Stimulated activated CD4-positive, alpha-beta T cell treated with anti-CD3 and anti-CD28 coated beads, Interleukin-12 subunit alpha, Interleukin-12 subunit beta, amount 100 ng/mL, for 24 hours (primary cell): ENCODE measurements at places on chromosomes 7 and 10.

- no peak for DNase-seq
Measured at GRCh38 chr7:31432176-31432575, 81.7 kb upstream of the ITPRID1 start.

- DNase-seq, result no peak
Measured at GRCh38 chr7:74479961-74480829, 26.5 kb downstream of the GTF2IRD1 start.

- no peak for DNase-seq
Measured at GRCh38 chr7:67518580-67518979, 521.9 kb downstream of the TYW1 start.

DNA sequence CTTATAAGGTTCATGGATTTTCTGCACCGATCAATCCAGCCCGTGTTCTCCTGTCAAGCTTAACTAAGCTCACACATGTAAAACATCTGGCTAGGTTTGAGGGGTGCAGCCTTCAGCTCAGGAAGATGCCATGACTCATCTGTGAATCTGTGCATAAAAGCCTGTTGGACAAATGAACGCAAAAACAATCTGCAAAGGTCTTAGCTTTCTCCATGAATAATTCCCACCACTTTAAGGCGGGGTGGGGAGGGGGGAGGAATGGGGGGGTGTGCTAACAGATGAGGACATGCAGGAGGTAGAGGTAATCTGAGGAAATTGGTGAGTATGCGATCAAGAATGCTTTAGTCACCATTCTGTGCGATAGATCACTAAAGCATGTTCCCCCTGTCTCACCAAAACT is 4.8 kb downstream of the DOCK4 start:
- DNase-seq, result no peak

DNA sequence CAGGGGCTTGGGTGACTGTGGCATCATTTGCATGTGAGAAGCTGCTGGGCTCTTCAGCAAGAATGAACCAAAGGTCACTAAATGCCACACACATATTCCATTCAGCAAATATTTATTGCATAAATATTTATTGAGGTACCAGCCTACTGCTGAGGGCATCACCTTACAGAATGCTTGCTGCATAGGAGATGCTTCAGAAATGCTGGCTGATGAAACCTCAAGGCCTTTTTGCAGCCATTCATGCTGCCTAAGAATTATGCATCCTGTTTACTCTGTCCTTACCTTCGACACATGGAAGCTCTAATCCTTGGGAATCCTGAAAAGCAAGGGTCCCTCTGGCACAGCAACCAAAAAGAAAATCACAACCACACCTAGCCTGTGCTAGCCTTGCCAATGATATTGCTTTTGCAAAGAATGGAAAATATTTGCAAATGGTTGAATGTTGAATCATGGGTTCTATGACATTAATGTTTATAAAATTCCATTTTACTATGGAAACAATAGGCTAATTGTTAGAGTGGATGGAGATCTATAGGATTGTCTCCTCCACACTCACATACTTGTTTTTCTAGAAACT is 79.6 kb downstream of the PCGF5 start:
- DNase-seq, result no peak

DNA sequence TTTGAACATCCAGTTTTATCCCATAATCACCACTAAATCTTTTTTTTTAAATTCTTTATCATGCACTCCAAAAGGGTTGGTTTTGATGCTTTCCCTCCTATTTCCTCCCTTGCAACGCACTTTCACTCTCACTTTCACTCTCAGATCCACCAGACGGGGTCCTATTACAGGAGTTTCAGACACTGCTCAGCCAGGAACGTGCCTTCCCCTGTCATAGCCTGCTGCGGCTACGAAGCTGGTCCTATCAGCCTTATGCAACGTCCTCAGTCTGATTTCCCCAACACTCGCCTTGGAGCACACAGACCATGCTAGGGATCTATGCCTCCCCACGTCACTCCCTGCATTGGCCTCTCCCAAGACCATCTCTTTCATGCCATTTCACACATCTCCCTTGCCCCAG is 23.4 kb downstream of the ZPBP start:
- no peak for DNase-seq

GRCh38 chr7:141788296-141788695 is 1.7 kb upstream of the TAS2R5 start:
- DNase-seq, result no peak

DNA sequence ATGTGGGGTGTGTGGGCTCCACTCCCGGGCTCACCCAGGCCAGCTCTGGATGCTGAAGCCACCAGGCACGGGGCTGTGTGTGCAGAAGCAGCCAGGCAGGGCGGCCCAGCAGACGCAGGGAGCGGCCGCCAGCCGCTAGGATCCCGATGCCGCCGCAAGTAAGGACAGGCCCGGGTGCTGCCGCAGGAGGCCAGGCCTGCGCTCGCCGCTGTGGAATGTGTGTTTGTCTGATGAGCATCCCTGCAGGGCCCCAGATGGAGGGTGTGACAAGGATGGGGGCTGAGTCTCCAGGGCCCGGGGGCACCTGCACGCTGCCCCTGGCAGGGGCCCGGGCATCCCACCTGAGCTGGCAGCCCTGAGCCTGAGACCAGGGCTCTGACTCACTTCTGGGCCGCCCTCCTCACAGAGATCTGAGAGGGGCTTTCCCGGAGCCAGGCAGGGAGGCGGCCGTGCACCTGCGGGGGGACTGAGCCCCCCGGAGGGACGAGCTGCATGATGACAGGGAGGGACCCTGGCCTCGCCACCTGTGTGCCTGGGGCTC is 101.5 kb downstream of the FOXL3 start:
- no peak for DNase-seq

GRCh38 chr10:13528875-13529713 is at the start of gene BEND7:
TSS of gene BEND7 (minus strand) at chr10:13529014. CDS start at chr10:13528533, 481 bp downstream.
- DNase-seq, result no peak

DNA sequence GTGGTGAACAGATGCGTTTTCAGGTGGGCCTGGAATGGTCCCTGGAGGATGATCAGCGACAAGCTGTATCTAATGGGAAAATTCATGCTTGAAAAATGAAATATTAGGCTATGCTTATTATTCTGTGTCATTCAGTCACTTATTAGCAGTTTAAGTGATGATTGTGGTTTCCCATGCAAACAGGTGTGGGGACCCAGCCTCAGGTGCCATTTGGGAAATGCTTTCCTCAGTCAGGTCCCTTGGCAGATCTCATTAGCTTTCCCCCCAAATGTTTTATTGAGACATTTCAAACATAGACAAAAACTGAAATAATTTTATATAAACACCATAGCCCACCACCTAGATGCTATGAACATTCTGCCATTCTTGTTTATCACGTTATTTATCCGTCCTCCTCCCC is 411 bp upstream of the SNX10 start:
- no peak for DNase-seq

DNA sequence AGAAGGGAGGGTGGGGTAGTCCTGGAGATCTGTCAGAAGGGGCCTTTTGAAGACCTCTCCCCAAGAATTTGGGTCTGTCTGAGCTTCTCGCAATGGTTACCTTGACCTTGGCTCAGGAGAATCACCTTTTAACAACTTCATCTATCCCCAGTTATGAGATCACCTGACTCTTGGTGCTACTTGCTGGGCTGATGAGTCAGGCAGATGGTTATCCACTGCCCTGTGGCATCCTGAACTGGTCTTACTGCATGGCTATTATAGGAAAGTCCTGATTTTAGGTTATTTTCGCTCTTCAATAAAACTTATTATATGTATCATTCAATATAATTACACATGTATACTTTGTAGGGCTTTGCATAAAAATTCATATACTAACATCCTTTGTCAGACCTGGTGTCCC is 274.7 kb downstream of the GFRA1 start:
- DNase-seq, result no peak

DNA sequence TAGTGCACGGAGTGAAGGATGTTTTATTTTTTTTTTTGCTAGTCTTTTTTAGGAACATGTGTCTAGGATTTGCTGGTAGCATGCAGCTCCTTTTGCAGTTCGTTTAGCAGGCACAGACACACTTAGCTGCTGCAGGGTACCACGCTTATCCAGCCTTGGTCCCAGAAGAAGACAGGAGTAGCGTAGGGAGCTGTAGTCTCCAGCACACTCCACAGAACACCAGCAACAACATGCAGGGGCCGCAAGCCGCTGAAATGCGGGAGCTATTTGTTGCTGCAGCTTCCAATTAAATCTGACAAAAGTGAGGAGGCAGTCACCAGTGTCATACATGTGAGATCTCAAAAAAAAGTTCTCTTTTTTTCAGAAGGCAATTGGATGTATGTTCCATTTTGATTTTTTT is 486.2 kb upstream of the KLF6 start:
- no peak for DNase-seq

- no peak for DNase-seq
Measured at GRCh38 chr10:81215498-81215897, 659.5 kb upstream of the NRG3 start.

- no peak for DNase-seq
Measured at GRCh38 chr10:4635883-4636282, 190.1 kb upstream of the AKR1E2 start.

DNA sequence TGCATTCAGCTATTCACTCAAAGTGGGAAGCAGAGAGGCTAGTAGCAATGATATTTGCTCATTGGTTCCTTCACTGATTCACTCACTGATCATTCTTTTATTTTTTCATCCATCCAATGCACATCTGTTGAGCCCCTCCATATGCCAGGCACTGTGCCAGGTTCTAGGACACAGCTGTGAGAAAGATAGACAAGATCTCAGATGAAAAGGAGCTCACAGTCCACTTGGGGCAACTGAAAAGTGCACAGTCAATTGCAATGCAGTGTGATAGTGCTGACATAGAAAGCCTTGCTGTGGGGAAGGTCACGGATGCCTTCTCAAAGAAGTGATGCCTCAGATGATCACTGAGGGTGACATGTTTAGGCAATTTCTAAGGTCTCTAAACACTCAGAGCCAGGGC is 262.3 kb downstream of the PTEN start:
- DNase-seq, result no peak

GRCh38 chr10:78651287-78651686 is 417.5 kb upstream of the ZMIZ1 start:
- DNase-seq, result no peak

- no peak for DNase-seq
Measured at GRCh38 chr7:107592361-107593024, 12.4 kb downstream of the BCAP29 start.

GRCh38 chr7:33355386-33355785 is 226.0 kb downstream of the BBS9 start:
- no peak for DNase-seq

- no peak for DNase-seq
Measured at GRCh38 chr7:108268200-108268820, 138.1 kb upstream of the LAMB4 start.

DNA sequence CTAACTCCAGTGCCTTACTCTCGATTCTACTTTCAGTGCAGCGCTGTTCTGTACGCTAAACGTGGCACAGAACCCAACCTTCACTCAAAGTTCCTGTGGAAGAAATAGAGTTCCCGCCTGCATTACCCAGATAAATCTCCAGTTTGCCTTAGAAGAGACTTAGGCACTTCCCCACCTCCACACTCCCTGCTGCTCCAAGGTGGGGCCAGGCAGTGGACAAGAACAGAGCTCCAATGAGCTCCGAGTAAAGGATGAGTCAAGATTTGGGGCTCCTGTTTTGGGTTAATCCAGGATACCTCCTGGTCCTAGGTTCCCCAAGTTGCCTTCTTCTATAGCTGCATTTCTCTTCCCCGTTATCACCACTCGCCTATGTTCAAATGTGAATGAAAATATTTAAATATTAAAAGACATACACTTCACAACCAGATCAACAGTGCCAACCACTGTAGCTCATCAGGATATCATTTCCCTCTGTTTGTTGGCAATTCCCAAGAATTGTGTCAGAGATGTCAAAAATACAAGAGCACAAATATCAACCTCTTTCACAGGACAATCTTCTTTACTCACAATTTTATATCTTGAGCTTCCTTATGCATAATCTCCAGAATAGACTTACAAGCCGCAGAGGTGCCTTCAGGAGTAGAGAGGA is 48.0 kb downstream of the MALSU1 start:
- no peak for DNase-seq

GRCh38 chr7:75691793-75692543 is 46.8 kb downstream of the HIP1 start:
- DNase-seq, result no peak

- peak; percentile 21 for DNase-seq
Measured at GRCh38 chr10:73997461-73997786, 492 bp upstream of the VCL start.

DNA sequence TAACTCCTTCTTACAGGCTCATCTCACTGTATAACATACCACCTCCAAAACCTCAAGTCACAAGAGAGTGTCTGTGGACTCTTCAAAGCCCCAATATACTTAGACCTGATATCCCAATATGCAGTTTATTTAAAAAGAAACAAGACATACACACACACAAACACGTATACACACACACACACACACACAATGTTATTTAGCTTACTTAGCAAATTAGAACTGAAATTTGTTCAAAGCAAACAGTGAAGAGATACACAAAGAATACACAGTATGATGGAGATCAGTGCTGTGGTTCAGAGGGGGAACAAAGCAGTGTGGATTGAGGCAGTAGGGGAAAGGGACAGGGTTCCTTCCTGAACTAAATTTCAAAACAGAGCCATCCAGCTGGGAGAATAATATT is 807.2 kb downstream of the IPMK start:
- no peak for DNase-seq

GRCh38 chr10:32005050-32005449 is 51.2 kb downstream of the KIF5B start:
- DNase-seq, result no peak

GRCh38 chr7:70947181-70947580 is 184.8 kb upstream of the GALNT17 start:
- no peak for DNase-seq

DNA sequence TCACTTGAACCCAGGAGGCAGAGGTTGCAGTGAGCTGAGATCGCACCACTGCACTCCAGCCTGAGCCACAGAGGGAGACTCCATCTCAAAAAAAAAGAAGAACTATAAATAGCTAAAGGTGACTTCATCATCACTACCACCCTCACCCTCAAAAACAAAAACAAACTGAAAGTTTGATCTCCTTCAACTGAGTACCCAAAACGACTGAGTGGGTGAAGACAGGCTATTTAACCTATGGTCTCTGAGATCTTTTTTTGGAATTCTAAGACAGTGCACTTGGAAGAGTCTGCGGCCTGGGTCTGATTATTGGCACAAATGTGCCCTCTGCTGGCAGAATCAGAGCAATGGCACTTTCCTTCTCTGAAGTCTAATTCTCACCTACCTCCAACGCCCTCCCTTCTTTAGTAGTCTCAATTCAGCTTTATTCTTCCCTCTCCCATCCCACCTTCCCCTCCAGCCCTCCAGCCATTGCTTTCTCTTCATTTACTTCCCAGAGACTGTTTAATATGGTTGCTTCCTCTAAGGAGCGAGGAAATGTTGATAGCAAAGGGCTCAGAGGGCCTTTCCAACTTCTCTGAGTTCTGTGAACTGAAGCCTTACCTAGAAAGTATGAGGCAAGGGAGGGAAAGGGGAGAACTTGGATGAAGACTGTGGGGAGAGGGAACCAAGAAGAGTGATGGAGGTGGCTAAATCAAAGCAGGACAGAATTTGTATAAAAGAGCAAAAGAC is 2.9 kb upstream of the MYOZ1 start:
- peak; percentile 23 for DNase-seq
